AG08395 (cell line): ENCODE measurements at places on chromosomes 1 and 21.
A peak's percentile ranks its signal among the peaks of the same experiment; 100 is the strongest.

DNA sequence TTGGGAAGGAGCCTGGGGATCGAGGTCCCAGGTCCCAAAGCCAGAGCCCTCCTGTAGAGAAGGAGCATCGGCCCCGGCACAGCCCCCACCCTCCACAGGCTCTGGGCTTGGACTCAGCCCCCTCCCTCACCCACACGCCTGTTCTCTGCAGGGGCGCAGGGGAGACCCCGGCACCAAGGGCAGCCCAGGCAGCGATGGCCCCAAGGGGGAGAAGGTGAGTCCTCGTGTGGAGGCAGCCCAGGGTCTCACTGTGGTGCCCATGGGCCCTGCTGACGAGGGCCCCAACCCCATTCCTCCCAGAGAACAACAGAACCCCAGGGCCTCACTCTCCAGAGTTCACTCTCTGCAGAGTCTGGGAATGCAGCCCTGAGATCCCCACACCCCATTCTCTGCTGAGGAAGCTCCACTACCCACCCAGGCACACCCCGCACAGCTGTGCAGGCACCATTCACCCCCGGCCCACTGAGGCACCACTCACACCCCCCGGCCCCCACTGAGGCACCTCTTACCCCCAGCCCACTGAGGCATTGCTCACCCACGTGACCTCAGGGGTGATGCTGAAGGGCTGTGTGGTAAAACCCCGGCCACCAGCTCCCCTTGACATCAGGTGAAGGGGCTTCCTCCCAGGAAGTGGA is 21.8 kb downstream of the COL6A2 start:
- DNase-seq: no peak

- DNase-seq: peak; percentile 90
These were observed 36.6 kb upstream of the PADI1 start for GRCh38 chr1:17168091-17168876.

- no peak for DNase-seq
These were observed 1.7 kb upstream of the DUSP10 start for GRCh38 chr1:221743416-221744208.

DNA sequence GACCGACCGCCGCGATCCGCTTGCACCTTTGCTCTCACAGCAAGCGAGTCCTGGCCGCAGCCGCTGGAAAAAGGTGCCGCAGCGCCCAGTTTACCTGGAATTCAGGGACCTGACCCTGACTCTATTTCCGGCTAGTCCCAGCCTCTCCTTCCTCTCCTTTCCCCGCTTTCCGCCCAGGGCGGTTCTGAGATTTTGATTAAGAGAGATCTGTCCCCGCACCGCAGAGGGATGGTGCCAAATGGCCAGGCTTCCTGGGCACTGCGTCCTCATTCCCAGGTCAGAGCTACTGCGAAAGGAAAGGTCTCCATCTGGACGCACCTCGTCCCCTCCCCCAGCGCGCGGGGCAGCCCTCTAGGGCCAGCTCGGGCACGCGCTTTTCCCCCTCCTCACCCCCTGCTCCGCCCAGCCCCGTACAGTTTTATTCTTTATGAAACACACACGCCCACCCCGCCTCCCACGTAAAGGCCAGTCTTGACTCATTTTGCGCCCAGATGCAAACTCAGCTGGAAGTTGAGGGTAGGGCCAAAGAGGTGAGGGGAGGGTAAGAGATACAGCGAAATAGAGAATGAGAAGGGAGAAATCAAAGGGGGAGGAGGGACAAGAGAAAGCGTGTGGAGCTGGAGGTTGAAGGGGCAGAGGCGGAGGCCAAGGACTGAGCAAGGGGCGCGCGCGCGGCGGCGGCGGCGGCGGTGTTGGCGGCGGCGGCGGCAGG is 411.8 kb upstream of the ESRRG start:
- DNase-seq: no peak

DNA sequence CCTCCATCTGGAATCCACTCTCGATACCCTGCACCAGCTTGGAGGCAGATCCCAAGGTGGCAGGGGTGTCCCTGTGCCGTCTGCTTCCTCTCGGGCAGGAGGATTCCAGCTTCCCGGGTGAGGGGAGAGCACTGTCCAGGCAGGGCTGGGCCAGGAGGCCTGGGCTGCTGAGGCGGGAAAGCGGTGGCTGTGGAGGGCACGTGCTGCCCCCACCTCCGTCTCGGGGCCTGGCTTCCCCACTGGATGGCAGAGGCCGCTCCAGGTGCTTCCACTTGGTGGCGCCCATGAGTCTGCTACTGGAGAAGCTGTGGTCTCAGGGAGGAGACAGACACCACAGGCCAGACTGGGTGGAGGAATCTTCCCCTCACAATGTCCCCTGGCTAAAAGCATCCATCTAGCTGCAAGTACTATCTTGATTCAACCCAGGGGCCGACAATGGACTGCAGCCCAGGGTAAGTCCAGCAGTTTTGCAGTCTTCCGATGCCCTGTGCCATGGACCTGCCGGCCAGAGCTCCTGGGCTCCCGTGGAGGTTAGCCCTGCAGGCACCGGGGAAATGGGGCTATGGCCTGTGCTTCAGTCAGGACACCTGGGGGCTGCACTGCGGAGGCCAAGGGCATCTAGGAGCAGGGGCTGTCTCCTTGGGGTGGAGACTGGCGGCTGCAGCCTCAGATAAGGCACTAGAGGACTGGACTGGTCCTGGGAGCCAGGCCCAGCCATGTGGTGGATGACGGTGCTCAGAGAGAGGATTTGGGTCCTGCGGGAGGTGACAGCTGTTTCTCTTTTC is 41.3 kb upstream of the EIF4G3 start:
- peak; percentile 46 for DNase-seq

GRCh38 chr1:247358920-247359319 is 27.3 kb upstream of the ZNF496 start:
- no peak for DNase-seq

GRCh38 chr21:37045149-37045548 is 27.7 kb downstream of the PIGP start:
- DNase-seq: no peak

DNA sequence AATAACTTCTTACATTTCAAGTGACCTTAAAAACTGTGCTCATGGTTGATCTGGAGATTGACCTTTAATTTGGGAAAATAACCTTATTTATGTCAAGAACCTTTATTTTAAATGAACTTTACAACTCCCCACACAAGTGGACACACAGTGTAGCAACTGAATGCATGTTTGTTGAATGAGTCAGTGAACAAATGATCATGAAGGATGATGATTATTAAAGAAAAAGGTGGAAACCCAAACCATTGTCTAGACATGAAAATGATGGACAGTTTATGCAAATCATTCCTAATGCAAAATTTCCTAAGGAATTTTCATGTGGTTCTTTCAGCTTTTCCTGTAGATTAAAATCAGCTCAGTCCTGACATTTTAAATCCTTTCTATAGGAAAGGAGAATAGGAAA is 439.8 kb upstream of the RUNX1 start:
- DNase-seq: no peak

DNA sequence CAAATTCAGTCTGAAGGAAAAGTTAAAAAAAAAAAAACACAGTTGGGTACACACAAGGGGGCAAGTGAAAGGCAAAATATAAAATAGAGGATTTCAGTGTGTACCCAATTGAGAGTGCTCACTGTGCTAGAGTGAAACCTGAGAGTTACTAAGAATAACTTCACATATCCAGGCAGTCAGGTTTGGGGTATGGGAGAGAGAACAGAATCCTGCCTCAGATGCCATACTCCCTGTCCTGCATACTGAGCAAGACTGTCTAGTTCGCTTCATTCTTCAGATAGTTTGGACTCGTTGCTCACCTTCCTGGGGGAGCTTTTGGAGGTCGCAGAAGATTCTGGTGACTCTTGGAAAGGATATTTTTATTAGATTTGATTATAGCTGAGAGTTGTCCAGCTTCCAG is 20.4 kb downstream of the CEP85 start:
- DNase-seq: no peak

GRCh38 chr1:224632381-224632871 is 16.3 kb downstream of the CNIH3 start:
- DNase-seq: no peak

GRCh38 chr1:114558544-114558943 is 22.9 kb downstream of the BCAS2 start:
- DNase-seq: peak; percentile 39

DNA sequence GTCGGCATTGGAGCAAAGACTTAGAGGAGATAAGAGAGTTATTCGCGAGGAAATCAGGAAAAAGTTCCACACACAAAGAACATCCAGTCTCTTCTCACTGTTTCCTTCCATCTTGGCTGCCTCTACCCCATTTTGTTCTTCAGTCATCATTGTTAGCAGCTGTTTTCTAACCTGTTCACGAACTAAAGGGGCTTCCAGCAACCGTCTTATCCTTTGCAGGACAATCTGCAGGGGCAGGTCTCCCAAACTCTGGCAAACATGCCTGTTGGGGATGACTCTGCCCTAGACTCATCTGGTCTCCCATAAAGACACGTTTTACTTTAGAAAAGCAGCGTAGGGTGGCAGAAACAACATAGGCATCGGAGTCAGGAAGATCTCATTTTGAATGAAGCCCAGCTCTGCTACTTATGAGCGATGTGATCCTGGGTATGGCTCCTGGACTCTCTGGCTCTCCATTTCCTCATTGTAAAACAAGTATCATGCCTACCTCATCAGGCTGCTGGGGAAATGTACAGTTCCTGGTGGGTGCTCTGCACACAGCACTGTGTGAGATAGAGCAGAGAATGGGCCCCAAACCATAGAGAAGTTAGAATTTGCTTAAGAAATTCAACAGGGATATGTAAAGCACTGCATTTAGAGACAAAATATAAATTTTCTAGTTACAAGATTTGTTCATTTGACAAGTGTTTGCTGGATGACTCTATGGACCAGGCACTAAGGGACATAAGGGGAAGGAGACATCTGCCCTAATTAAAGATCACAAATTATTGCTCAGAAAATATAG is 59.7 kb downstream of the MEF2D start:
- DNase-seq: no peak

DNA sequence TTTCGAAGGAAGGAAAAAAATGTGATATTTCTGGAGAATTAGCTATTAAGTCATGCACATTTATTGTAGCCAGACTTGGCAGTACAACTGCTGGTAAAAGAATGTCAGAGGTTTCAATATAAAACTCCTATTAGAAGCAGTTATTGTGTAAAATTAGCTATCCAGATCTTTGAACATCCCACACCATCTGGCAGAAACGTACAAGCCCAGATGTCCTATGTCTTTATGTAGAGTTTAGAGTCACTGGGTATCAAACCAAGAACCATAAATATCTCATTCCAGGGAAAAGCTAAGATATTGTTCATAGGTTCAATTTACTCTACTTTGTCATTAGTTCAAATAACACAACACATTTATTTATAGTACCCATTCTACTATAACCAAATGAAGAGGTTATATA is 31.4 kb downstream of the OLFM3 start:
- no peak for DNase-seq

GRCh38 chr1:169364948-169365347 is 2.6 kb downstream of the NME7 start:
- no peak for DNase-seq

- no peak for DNase-seq
These were observed 19.0 kb downstream of the DAB1 start for GRCh38 chr1:57404884-57405283.

GRCh38 chr21:17730782-17731181 is 88.4 kb downstream of the C21orf91 start:
- peak; percentile 15 for DNase-seq

- DNase-seq: no peak
These were observed 26.7 kb downstream of the RTCA start for GRCh38 chr1:100292711-100293110.

- peak; percentile 21 for DNase-seq
These were observed 303.1 kb downstream of the CTH start for GRCh38 chr1:70714149-70714548.

- no peak for DNase-seq
These were observed 89.7 kb upstream of the ESRRG start for GRCh38 chr1:216812966-216813365.

DNA sequence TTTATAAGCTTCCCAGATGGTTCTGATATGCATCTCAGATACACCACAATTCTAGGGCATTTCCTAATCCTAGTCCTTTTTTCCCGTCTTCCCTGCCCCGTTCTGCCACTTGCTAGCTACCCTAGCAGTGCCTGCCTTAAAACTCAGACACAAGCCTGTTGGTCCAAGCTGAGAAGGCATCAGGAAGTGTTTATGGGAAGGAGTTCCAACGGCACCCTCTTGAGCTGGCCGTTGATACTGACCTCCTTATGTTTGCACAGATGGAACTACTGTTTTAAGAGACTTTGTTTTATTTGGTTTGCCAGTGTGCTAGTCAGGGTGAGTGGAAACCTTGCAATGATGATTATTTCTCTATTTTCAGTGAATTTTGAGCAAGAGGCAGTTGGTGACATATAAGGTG is 67.2 kb downstream of the UCK2 start:
- DNase-seq: no peak

- no peak for DNase-seq
These were observed 59.5 kb downstream of the PALMD start for GRCh38 chr1:99705385-99705784.

DNA sequence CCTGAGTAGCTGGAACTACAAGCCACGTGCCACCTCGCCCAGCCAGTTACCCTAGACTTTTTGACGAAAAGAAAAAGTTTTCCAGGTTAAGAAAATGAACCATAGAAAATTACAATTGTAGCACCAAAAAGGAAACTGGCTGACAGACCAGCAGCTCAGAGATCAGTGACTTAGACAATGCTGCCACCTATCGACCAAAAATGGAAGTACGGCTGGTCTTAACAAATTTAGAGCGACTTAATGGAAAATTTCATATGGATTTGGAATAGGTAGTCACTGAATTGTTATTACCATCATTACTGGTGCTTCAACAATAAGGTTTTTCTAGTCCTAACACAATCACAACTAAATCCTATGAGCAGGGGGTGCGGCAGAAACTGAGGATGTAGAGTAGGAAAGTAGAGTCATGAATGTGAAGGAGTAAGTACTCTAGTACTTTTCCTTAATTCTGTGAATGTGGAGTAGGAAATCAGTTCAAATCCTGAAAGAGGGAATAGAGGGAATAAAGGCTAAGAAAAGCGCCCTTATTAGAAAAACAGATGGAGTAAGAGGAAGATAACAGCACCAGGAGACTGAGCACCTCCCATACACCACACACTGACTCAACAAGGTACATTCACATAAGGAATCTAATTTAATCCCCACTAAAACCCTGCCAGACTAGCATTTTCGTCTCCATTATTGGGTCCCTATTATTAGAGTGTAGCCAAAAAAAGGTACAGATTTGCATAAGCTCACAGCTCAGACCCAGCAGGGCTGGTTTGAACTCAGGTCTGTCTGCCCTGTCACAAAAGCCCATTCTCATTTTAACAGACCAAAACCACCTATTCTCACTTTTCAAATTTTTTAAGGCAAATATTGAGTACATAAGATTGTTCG is 37.9 kb upstream of the MGST3 start:
- peak; percentile 74 for DNase-seq

- DNase-seq: no peak
These were observed 45.8 kb downstream of the CYP2J2 start for GRCh38 chr1:59880735-59881134.
